ENCODE measurements at places on chromosomes 4 and X.
A peak's percentile ranks its signal among the peaks of the same experiment; 100 is the strongest.

DNA sequence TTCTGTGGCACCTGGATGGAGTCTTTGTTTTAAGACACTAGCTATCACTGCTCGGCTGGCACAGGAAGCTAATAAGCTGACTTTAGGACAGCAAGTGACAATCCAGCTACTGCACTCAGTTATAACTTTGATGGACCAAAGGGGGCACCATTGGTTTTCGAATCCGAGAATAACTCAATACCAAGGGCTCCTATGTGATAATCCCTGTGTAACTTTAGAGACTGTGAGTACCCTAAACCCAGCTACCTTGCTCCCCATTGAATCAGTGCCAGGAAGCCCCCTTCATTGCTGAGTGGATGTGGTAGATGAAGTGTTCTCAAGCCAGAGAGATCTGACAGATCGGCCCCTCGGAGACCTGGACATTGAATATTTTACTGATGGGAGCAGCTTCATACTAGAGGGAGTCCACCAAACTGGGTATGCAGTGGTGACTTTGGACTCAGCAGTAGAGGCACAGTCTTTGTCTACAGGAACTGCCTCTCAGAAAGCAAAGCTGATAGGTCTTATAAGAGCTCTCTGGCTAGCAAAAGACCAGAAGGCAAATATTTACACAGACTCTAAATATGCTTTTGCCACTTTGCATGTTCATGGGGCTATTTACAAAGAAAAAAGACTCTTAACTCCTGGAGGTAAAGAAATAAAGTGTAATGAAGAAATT lies 35.5 kb upstream of the UGT2B7 start:
- no peak for DNase-seq

GRCh38 chr4:108175966-108176365 lies 7.2 kb upstream of the LEF1 start:
- DNase-seq = no peak

DNA sequence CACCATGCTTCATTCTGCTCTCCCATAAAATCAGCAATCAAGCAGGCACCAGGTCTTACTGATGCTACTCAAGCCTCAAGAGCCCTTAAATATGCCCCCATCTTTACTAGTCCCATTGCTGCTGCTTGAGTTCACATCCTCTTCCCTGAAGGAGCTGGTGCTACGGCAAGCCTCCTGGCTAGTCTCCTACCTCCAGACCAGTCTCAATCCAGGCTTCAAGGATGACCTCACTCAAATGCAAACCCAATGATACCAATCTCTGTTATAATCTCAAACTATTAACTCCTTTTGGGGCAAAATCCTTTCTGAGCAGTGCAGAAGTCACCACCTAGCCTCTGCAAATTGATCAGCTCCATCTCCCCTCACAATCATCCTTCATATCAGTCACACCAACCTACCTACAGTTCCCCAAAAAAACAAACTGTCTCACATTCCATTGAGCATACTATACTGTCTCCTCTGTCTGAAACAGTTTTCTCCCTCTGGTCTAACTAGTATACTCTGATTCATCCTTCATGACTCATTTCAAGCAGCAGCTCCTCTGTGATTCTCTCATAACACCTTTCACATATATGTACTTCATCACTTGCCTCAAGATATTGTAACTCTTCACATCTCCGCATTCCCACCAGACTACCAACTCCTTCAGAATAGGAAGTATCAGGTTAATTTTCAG lies 30.0 kb downstream of the PAPSS1 start:
- no peak for DNase-seq

DNA sequence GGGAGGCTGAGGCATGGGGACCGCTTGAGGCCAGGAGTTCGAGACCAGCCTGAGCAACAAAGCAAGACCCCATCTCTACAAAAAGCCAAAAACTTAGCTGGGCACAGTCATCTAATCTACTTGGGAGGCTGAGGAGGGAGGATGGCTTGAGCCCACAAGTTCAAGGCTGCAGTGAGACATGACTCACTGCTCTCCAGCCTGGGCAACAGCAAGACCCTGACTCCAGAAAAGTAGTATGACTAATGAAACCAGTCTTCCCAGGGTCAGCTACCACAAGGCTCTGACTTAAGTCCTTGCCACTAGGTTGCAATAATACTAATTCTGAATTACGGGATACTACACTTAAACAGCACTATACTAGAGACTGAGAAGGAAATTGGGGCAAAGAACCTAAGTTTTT lies 33.1 kb downstream of the ERVMER34-1 start:
- no peak for DNase-seq

GRCh38 chr4:108649863-108650211 lies 562 bp upstream of the OSTC start:
- DNase-seq = no peak

GRCh38 chr4:1082215-1083182 lies 30.9 kb downstream of the RNF212 start:
- peak; percentile 72 for DNase-seq

DNA sequence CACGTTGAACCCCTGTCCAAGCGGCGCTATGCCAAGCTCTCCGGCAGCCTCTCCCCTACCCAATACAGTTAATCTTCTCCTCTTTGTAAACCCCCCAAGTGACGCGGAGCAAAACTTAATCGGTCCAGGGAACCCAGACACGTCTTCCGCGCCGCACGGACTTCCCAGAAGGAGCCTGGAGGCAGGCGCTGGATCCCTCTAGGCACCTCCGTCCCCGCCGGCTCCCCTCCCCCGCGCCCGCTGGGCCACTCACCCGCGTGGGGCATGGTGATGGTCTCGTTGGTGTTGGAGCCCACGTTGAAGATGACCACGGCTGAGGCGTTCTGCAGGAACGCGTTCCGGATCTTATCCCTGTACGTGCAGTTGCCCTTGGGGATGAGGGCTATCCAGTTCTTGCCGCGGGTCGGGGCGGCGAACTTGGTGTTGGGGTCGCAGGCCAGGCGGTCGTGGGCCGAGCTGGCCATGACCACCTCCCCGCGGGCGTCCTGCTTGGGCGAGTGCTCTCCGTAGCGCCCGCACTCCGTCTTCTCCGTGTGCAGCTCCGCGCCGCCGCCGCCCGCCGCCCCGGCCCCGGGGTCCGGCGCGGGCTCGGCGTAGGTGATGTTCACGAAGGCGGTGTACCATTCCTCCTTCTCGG lies 1.1 kb downstream of the RNF150 start:
- no peak for DNase-seq
